A549 treated with CpdA at 1 μM for 4 hours (cell line): ENCODE measurements at places on chromosomes 4 and X. TPM values are rescaled to one million over a fixed set of nuclear protein-coding genes. Genes with fewer than 3 reads are reported as not detected.

KLB gene
- total RNA-seq, result 0.07 to 0.13 TPM (median 0.09 TPM) in 5 replicates

TMSB15C gene
- total RNA-seq, result 0.13 to 0.34 TPM (median 0.26 TPM) in 5 replicates

CCDC158 gene
- not detected in 5 replicates for total RNA-seq

TCP11X2 gene
- not detected in 5 replicates for total RNA-seq

CPEB2 gene
- total RNA-seq, result 11.9 to 14.1 TPM (median 12.9 TPM) in 5 replicates

POU3F4 gene
- not detected in 5 replicates for total RNA-seq

RRH gene
- 0.06 to 0.08 TPM in 2 of 5 replicates, not detected in the others for total RNA-seq

STAP1 gene
- total RNA-seq, result not detected in 5 replicates

EDNRA gene
- 0.30 to 0.55 TPM (median 0.35 TPM) in 5 replicates for total RNA-seq

AFF2 gene
- not detected in 5 replicates for total RNA-seq

PPP1R3F gene
- 1.2 to 4.3 TPM (median 3.4 TPM) in 5 replicates for total RNA-seq

USP46 gene
- 6.9 to 8.7 TPM (median 7.5 TPM) in 5 replicates for total RNA-seq

ATP2B3 gene
- 0.06 to 0.15 TPM (median 0.07 TPM) in 5 replicates for total RNA-seq

SLC9A7 gene
- 9.7 to 13.3 TPM (median 12.9 TPM) in 5 replicates for total RNA-seq
